ENCODE measurements at places on chromosomes 1 and 21.
A peak's percentile ranks its signal among the peaks of the same experiment; 100 is the strongest.

GRCh38 chr1:46927249-46927835 is 13.9 kb downstream of the CYP4A11 start:
- no peak for DNase-seq

DNA sequence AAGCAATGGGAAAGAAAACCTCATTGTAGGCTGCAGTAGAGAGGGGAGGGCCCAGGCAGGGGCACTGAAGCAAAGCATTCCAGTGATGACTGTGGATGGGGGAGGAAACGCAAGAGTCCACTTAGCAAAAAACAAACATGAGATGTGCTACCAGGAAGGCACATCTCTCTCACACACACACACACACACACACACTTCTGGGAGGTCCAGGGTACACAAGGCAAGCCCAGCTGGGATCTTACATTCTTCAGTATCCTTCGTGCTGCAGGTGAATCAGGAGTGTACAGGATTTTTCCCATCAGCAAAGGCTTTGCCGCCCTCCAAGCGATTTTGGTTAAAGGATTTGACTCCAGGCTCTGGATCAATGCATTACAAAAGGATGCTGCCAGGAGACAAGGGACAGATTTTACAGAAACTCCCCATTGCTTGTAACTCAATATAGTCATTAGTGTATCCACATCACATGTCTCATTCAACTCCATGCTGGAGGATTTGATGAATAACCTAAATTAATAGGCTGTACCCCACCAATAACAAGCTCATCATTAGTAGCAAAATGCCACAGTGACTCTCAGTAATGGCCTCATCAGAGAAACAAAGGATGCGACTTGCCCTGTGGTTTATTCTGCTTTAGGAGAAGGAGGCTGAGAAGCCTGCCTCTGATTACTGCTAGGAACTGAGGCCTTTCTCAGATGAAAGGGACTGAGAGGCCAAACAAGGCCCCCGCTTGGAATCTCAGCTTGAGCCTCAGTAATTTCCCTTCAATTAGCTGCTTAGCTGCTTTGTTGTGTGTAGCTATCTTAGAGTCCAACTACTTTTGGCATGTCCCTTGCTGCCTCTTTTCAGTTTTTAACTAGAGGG is 41.6 kb downstream of the ABCA4 start:
- DNase-seq = no peak

GRCh38 chr1:83692524-83693381 is 306.2 kb downstream of the TTLL7 start:
- no peak for DNase-seq

GRCh38 chr21:36567216-36567885 is 87.4 kb upstream of the CLDN14 start:
- no peak for DNase-seq

GRCh38 chr1:54475357-54475881 is 69.2 kb upstream of the SSBP3 start:
- no peak for DNase-seq

- DNase-seq = peak; percentile 62
Measured at GRCh38 chr1:16187748-16188401, 24.6 kb downstream of the ARHGEF19 start.

GRCh38 chr1:208509072-208509471 is 264.9 kb upstream of the PLXNA2 start:
- no peak for DNase-seq

DNA sequence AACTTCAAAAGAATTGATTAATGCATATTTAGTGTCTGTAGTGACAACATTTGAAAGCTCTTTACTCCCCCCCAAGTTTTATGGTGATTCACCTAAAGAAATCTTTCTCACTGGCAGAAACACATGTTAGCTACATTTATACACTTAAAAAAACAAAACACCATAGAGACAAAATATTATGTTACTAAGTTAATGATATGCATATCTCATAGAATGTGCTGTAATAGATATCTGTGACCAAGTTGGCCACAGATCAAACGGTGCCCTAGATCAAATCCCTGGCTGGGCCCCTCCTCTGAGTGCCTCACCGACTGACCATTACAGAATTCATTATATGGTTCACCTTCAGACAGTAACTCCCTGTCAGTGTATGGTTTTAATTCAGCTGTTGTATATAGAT is 322.1 kb upstream of the LYPLAL1 start:
- no peak for DNase-seq

- no peak for DNase-seq
Measured at GRCh38 chr1:174218983-174219382, 59.7 kb downstream of the RABGAP1L start.

DNA sequence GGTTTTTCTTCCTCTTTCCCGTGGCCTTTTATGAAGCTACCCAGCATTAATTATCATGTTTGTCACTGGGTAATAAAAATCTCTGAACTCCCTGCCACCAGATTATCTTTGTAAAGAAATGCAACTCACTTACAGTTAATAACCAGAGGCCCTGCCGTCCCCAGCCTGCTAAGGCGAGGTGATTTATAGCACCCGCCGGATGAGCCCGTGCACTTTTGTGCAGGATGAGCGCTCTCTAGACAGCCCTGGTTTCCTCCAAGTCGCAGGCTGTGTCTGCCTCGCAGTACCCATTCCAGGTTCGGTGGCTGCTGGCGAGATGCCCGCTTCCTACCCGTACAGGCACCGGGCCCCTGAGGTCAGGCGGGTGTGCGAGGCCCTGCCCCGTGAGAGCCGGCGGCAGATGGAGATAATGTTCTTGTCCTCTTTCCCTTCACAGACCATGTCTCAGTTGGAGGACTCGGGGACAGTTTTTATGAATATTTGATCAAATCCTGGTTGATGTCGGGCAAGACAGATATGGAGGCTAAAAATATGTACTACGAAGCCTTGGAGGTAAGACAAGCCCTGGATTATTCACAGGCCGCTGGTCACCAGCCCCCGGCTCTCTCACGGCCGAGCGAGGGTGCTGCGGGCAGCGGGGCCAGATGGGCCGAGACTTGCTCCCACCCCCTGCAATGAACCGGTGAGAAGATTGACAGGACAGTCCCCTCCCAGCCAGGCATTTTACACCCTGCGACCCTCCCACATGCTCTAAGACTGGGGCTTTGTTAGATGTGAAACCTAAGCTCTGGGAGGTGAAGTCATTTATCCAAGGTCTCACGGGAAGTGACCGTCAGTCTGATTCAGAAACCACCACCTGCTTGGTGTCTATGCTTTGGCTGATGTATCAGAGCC is 28.5 kb upstream of the SELENON start:
- DNase-seq = no peak

GRCh38 chr1:66271904-66272254 is 262.1 kb upstream of the SGIP1 start:
- DNase-seq = no peak

DNA sequence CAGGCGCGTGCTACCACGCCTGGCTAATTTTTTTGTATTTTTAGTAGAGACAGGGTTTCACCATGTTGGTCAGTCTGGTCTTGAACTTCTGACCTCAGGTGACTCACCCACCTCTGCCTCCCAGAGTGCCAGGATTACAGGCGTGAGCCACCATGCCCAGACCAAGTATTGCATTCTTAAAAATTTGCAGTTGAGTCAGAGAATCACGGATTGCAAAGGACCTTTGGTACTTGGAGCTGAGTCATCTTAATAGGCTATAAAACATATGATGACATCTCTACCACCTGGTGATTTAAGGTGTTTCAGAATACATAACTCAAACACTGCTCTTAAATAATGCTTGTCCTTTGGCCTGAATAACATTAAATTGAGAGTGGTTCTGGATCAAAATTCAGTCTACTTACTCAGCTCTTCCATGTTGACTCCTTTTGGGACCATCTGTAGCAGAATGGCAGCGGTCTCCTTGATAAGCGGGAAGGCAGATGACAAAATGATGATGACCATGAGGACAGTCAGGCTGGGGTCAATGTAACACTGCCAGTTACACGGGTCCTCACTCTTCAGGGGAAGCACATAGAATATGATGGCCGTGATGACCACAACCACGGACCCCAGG is 10.4 kb downstream of the SLC30A10 start:
- DNase-seq = no peak

DNA sequence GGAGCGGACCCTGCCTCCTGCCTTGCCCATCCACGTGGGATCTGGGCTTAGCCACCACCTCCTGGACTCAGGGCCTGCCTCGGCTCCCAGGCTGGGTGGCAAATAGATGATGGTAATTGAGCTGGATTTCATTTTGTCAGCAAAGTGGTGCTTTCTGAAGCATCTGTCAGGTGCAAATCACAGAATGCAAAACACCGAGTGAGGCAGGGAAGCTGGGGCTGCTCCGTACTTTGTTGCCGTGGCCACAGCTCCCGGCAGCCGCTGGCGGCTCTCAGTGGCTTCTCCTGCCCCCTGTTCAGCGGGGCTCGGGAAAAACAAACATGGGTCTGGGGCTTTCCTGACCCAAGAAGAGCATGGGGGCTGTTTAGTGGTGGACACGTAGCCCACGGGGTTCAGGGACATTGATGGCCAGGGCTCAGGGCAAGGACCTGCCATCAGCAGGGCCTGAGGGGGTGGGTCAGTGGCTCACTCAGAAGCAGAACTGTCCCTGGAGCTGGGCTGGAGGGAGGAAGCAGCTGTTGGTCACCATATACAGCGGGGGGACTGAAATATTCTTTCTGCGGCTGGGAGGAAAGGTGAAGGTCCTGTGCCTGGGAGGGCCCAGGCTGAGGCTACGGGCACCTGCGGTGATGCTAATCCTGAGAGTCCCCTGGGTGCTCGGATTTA is 130.0 kb upstream of the VAMP3 start:
- DNase-seq = no peak

DNA sequence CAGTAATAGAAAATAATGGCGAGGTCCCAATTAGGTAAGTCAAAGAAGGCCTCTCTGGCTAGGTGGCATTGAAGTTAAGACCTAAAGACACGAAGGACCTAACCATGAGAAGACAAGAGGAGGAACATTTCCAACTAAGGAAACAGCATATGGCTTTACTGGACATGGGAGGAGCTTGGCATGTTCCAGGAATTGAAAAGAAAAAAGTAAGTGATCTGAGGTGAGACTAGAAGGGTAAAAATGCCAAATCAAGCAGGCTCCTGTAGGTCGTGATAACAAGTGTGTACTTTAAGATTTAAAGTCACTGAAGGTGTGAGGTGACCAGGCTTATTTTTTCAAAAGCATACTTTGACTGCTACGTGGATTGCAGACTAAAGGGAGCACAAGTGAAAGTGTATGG is 13.4 kb upstream of the CLCC1 start:
- no peak for DNase-seq

DNA sequence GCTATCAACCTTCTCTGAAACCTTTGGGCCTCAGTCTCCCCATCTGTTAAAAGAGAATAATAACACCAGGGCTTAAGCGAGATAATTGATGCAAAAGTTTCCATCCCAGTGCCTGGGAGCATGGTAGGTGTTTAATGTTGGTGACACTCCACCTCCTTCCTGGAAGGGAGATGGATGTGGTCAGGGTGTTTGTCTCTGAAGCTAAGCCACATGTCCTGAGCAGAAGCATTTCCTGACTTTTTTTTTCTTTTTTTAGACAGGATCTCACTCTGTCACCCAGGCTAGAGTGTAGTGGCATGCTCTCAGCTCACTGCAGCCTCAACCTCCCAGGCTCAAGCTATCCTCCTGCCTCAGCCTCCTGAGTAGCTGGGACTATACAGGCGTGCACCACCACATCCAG is 72.6 kb upstream of the HMGB4 start:
- no peak for DNase-seq

- no peak for DNase-seq
Measured at GRCh38 chr1:1367315-1367714, 7.7 kb downstream of the AURKAIP1 start.

DNA sequence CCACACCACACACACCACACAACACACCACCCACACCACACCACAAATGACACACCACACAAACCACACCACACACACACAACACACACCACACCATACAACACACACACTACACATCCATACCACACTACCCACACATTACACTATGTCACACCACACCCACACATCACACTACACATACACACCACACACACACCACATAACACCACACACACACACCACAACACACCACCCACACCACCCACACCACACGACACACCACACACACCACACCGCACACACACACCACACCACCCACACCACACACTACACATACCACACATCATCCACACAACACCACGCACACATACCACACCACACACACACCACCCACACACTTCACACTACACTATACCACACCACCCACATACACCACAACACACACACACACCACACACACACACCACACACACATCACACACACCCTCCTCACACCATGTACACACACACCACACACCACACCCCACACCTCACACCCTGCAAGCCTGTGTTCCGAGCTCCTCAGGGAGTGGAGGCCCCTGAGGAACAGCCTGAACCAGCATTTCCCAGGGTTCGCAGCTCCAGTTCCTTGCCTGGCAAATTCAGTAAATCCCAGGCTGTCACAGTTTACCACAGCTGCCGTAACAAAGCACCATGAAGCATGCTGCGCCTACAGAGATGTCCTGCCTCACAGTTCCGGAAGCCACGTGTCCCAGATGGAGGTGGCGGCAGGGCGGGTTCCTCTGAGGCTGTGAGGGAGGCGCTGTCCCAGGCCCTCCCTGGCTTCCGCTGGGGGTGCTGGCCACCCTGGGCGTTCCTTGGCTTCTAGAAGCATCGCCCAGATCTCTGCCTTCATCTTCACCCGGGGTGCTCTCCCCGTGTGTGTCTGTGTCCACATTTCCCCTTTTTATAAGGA is 69.8 kb upstream of the ATP5PO start:
- no peak for DNase-seq

DNA sequence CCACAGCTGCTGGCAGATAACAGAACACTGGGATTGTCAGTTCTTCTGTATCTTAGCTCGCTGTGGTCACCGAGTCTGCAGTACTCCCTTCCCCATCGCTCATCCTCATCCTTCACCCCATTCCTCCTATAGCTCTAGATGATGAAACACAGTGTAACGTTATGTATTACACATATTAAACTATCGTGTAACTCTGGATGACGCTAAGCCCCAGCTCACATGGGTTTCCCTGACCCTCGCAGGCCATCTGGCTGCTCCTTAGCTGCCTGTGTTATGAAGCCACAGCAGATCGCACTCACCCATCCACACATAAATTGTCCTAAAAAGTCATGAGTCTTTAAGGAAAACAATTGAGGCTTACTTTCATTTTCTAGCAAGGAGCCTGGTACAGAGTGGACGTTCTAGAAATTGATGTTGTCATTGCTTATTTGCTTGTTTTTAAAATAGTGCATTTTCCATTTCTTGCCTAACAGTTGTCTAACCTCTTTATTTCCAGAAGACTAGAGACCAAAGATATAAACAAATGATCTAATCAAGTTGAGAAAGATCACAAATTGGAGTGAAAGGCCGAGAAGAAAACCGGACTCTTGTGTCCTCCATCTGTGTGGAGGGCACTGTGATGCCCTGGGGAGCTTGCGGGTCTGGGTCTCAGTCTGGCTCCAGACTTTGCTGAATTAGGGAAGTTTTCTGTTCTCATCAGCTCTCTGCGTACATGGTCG is 24.3 kb upstream of the PCP4 start:
- no peak for DNase-seq
